Neural crest cell (in vitro differentiated cells): ENCODE measurements at places on chromosomes 1 and 21. TPM values are rescaled to one million over a fixed set of nuclear protein-coding genes. Genes with fewer than 3 reads are reported as not detected.
A peak's percentile ranks its signal among the peaks of the same experiment; 100 is the strongest.

- H3K4me1 ChIP-seq, result no peaks in the 10 kb centered on the region
- DNase-seq, result no peak
- no peaks in the 10 kb centered on the region for H3K36me3 ChIP-seq
- no peak overlapping the region for H3K4me3 ChIP-seq
- H3K27ac ChIP-seq, result no peak overlapping the region
Observed at GRCh38 chr1:14817223-14818170, 219.0 kb downstream of the KAZN start.

DNA sequence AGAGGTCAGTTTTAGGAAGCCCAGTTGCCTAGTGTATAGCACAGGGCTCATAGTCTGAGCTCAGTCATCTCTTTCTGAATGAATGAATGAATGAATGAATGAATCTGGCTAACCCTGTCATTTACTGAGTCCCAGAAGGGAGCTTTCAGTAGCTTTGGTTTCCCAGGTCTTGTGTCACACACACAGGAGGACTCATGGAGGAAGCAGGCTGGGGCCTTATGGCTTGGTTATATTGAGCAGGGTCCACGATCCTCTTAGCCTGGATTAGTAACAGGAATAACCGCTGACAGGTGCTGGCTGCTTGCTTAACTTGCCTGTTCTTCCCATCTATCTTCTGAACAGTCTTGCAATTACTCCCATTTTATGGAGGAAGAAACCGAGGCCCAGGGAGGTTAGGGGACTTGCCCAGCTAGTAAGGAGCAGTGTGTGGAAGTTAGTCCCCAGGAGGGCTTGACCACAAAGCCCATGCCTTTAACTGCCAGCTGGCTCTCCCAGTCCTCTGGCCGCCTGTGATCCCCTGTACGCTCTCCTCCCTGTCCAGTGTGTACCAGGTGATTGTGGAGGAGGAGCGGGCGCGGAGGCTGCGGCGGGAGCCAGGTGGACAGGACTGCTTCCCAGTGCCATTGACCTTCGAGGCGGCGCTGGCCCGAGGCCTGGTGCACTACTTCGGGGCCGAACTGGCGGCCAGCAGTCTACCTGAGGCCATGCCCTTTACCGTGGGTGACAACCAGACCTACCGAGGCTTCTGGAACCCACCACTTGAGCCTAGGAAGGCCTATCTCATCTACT lies 46.0 kb downstream of the PTPRU start:
- no peaks in the 10 kb centered on the region for H3K36me3 ChIP-seq
- H3K4me1 ChIP-seq, result peaks cover 9% of the 10 kb centered on the region
- no peak for DNase-seq
- no peak overlapping the region for H3K4me3 ChIP-seq
- no peaks in the 10 kb centered on the region for H3K27me3 ChIP-seq

- DNase-seq, result no peak
- H3K27ac ChIP-seq, result no peak overlapping the region
- no peaks in the 10 kb centered on the region for H3K36me3 ChIP-seq
- no peaks in the 10 kb centered on the region for H3K27me3 ChIP-seq
- H3K4me3 ChIP-seq, result no peak overlapping the region
- no peaks in the 10 kb centered on the region for H3K4me1 ChIP-seq
Observed at GRCh38 chr1:209319549-209319948, 264.0 kb upstream of the CAMK1G start.

DNA sequence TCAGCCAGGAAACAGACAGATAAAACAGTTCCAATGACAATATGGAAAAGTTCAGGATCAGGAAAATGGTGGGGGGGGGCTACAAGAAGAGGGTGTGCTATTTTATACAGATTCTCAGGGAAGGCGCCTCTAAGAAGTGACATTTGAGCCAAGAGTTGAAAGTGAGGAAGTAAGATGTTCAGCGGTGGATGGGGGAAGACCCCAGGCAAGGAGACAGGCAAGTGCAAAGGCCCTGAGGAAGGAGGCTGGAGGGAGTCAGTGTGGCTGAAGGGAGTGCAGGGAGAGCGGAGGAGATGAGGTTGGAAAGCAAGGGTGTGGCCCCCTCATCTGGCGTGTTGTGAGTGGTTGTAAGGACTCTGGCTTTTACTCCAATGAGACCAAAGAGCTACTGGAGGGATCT lies 8.4 kb upstream of the PDZK1IP1 start:
- DNase-seq, result no peak
- no peaks in the 10 kb centered on the region for H3K36me3 ChIP-seq
- H3K27ac ChIP-seq, result no peak overlapping the region
- no peak overlapping the region for H3K4me3 ChIP-seq
- peaks cover 43% of the 10 kb centered on the region for H3K27me3 ChIP-seq

- H3K27ac ChIP-seq, result peak overlapping the region; percentile 48
- peak overlapping the region; percentile 73 for H3K4me3 ChIP-seq
- H3K27me3 ChIP-seq, result no peaks in the 10 kb centered on the region
- H3K36me3 ChIP-seq, result no peaks in the 10 kb centered on the region
- H3K4me1 ChIP-seq, result peaks cover 32% of the 10 kb centered on the region
Observed at GRCh38 chr1:192709544-192709943, 73.6 kb downstream of the RGS13 start.

DNA sequence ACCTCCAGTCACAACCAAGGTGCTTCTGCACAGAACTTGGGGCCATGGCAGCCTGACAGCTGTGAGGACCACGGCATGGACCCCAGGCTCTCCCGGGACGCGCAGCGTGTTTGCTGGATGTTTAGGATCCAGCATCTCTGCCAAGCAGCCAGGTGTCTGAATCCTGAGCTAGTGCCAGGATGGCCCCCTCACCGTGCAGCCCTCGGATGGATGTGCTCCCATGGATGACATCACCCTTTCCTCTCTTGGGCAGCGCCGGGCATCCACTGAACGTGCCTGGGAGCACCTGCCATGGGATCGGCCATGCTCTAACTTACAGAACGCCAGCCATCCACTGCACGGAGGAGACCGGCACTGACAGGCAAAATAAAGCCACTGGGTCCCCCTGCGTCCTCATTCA lies 53.9 kb downstream of the PRDM15 start:
- H3K27me3 ChIP-seq, result no peaks in the 10 kb centered on the region
- no peak for DNase-seq
- no peaks in the 10 kb centered on the region for H3K36me3 ChIP-seq
- no peaks in the 10 kb centered on the region for H3K4me1 ChIP-seq

DNA sequence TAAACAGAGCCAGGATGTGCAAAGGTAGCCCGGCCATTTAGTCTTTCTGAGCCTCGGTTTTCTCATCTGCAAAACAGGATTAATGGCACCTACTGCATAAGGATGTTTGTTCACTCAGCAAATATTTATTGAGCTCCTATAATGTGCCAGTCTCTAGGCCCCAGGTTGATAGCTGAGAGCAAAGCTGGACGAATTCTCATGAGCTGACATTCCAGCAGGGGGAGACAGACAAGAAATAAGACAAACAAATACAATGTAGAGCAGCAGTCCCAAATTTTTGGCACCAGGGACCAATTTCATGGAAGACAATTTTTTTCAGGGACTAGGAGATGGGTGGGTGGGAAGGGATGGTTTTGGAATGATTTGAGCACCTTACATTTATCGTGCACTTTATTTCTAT lies 74.3 kb upstream of the PAX7 start:
- no peak for DNase-seq
- H3K36me3 ChIP-seq, result no peaks in the 10 kb centered on the region
- no peak overlapping the region for H3K4me3 ChIP-seq
- peaks cover 18% of the 10 kb centered on the region for H3K4me1 ChIP-seq

DNA sequence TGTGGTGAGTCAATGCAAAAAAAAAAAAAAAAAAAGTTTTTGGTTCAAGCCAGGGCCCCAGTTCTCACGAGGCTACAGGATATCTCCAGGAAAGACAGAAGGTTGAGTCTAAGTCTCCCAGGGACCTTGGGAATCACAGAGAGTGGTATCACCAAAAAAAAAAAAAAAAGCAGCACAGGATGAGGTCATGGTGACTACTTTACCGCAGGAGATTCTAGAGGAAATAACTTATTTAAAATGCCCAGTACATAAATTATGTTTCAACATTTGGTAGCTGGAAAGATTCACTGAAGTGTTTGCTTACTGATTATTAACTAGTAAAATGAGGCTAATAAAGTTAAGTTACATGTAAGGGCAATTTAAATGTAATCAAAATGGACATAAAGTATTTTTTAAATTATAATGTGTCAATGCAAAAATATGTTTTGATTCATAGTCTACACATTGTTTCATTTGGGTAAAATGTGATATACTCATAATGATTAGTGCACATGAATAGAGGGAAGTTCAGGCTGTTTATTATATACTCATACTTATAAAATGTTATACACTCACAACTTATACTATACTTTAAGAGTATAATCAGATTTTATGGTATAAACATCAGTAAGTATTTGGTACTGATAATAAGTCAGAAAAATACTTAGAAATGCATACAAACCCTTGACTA lies 84.1 kb downstream of the PLPPR5 start:
- H3K36me3 ChIP-seq, result no peaks in the 10 kb centered on the region
- H3K27ac ChIP-seq, result no peak overlapping the region

- peaks cover 5% of the 10 kb centered on the region for H3K36me3 ChIP-seq
- no peak overlapping the region for H3K27ac ChIP-seq
- no peaks in the 10 kb centered on the region for H3K27me3 ChIP-seq
- DNase-seq, result no peak
- no peaks in the 10 kb centered on the region for H3K4me1 ChIP-seq
Observed at GRCh38 chr1:100299521-100300222, 33.7 kb downstream of the RTCA start.

- H3K4me1 ChIP-seq, result peaks cover 19% of the 10 kb centered on the region
- no peak for DNase-seq
- peaks cover 3% of the 10 kb centered on the region for H3K36me3 ChIP-seq
- H3K27me3 ChIP-seq, result no peaks in the 10 kb centered on the region
- no peak overlapping the region for H3K27ac ChIP-seq
Observed at GRCh38 chr1:239861985-239862384, 229.7 kb upstream of the FMN2 start.

- H3K27me3 ChIP-seq, result peaks cover 2% of the 10 kb centered on the region
- H3K4me3 ChIP-seq, result no peak overlapping the region
- no peaks in the 10 kb centered on the region for H3K36me3 ChIP-seq
- no peaks in the 10 kb centered on the region for H3K4me1 ChIP-seq
Observed at GRCh38 chr1:3480369-3480719, 25.9 kb downstream of the ARHGEF16 start.

DNA sequence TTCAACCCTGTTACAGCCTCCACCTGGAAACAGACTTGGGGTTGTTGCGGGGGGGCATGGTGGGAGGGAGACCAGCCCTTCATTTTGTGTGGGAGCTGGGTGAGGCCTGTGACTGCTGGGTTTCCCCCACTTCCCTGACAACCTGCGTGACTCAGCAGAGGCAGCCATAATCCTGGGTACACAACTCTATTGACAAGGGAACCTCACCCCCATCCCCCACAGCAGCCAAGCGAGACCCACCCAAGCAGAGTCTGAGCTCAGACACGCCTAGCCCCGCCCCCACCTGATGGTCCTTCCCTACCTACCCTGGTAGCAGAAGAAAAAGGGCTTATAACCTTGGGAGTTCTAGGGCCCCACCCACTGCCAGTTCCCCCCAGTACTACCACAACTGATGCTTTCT lies 8.0 kb upstream of the CCDC190 start:
- peaks cover 12% of the 10 kb centered on the region for H3K27me3 ChIP-seq
- no peak overlapping the region for H3K27ac ChIP-seq
- H3K4me1 ChIP-seq, result no peaks in the 10 kb centered on the region
- H3K36me3 ChIP-seq, result peaks cover 12% of the 10 kb centered on the region

GRCh38 chr1:63289135-63289534 lies 33.2 kb upstream of the FOXD3 start:
- peaks cover 9% of the 10 kb centered on the region for H3K36me3 ChIP-seq
- H3K4me1 ChIP-seq, result no peaks in the 10 kb centered on the region
- H3K27ac ChIP-seq, result no peak overlapping the region
- no peak overlapping the region for H3K4me3 ChIP-seq

DNA sequence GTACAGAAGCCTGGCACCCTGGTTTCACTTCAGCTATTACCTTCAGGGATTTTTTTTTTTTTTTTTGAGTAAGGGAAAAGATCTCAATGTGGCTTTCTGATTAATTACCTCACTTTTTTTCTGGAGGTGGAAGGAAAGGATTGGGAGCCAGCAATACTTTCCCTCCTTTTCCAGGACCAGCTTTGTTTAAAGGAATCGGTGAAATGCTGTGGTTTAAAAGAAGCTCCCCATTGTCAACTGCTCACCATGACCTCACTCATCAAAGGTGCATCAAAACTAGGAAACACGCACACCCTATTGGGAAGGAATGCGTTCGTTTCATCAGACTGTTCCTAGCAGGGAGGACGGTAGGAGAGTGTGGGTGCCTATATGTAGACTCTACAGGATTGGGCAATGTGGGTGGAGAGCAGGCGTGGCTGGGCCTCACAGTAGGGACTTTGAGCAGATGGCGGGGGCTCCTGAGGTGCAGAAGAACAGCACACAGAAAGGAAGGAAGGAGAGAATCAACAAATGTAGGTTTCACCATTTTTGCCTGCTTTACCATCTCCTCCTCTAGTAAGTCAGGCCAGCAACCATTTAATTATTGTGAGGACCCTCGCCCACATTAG lies 13.0 kb downstream of the PHGDH start:
- peaks cover 49% of the 10 kb centered on the region for H3K36me3 ChIP-seq
- H3K4me3 ChIP-seq, result no peak overlapping the region
- peaks cover 42% of the 10 kb centered on the region for H3K4me1 ChIP-seq
- no peak for DNase-seq

GRCh38 chr1:196875935-196876334 lies 11.9 kb upstream of the CFHR4 start:
- H3K4me3 ChIP-seq, result no peak overlapping the region
- no peaks in the 10 kb centered on the region for H3K36me3 ChIP-seq
- H3K4me1 ChIP-seq, result no peaks in the 10 kb centered on the region
- DNase-seq, result no peak
- H3K27ac ChIP-seq, result no peak overlapping the region

DNA sequence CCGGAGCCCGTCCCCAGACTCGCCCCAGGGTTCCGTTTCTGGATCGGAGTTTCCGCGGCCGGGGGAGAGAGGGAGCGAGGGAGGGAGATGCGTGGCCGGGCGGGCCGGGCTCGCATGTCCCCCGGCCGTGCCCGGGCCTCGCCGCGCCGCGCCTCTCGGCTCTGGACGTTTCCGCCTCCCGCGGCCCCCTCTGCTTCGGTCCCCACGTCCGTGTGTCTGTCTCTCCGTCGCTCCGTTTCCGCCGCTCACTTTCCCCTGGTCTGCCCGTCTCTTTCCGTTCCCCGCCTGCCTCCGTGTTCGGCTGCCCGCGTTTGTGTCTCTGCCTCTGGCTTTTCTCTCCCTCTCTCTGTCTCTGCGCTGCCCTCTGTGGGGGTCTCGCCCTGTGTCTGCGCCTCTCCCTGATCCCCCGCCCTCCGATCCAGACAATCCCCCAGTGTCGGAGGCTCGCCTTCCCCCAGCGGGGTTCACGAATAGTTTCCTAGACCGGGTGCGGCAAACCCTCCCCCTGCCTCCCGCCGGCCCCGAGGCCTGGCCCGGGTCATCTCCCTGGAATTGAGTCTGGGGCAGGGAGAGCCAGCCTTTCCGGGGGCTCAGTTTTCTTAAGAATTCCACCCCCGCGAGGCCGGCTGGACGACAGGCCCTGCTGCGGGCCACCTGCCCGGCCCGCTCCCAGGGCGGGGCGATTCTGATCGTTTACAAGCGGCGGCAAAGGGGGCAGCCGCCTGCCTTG lies 735 bp downstream of the NBL1 start:
- H3K4me3 ChIP-seq, result peak overlapping the region; percentile 93
- peak; percentile 35 for DNase-seq
- H3K27me3 ChIP-seq, result peaks cover 65% of the 10 kb centered on the region
- peak overlapping the region; percentile 87 for H3K27ac ChIP-seq
- H3K4me1 ChIP-seq, result peaks cover 8% of the 10 kb centered on the region

ACKR1 gene
- 0.98 and 1.1 TPM in 2 replicates for total RNA-seq

SOD1 gene
- total RNA-seq, result 234 and 241 TPM in 2 replicates

SDF4 gene
- total RNA-seq, result 76.1 and 93.8 TPM in 2 replicates

LEFTY1 gene
- 0.65 TPM in 1 of 2 replicates, not detected in the other for total RNA-seq

LCE3E gene
- not detected in 2 replicates for total RNA-seq

ZNF697 gene
- total RNA-seq, result 18.6 and 19.5 TPM in 2 replicates

RGSL1 gene
- total RNA-seq, result not detected in 2 replicates

OR2T12 gene
- total RNA-seq, result not detected in 2 replicates
